ENCODE measurements at places on chromosomes 2 and 18.

DNA sequence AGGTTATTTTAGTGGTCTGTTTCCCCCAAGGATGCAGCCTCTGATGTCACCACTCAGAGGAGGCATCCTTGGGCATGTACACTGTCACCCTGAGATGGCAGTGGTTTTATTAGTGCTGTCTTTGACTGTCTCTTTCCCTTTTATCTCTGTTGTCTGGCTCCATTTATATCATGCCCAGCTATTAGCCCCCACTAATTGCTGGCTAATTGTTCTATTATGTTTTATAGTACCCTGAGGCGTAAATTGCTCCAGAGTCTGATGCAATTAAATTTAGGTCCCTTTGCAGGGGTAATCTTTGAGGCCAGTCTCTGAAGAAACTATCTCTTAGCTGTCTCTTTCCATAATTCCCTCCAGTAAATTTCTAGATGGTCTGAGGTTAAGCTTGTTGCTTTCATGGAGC lies 301.0 kb upstream of the KLHL29 start:
- DNase-seq, result no peak

- DNase-seq, result no peak
These were observed 350.8 kb downstream of the ALK start for GRCh38 chr2:29570539-29570938.

GRCh38 chr2:58680755-58681310 lies 439.7 kb upstream of the FANCL start:
- no peak for DNase-seq

DNA sequence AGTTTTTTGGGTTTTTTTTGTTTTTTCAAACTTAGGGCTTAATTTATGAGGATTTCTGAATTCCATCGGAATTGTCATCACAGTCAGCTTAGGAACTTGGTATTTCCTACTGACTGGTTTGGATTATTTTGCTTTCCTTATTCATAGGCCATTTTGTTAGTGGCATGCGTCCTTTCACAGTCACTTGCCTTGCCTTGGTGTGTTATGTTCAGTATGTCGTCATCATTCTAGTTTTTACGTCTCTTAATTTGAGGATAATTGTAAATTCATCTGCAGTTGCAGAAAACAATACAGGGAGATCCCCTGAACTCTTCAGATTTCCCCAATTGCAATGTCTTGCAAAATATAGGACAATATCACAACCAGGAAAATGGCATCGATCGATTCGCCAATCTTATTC lies 485.3 kb downstream of the CBLN2 start:
- no peak for DNase-seq

DNA sequence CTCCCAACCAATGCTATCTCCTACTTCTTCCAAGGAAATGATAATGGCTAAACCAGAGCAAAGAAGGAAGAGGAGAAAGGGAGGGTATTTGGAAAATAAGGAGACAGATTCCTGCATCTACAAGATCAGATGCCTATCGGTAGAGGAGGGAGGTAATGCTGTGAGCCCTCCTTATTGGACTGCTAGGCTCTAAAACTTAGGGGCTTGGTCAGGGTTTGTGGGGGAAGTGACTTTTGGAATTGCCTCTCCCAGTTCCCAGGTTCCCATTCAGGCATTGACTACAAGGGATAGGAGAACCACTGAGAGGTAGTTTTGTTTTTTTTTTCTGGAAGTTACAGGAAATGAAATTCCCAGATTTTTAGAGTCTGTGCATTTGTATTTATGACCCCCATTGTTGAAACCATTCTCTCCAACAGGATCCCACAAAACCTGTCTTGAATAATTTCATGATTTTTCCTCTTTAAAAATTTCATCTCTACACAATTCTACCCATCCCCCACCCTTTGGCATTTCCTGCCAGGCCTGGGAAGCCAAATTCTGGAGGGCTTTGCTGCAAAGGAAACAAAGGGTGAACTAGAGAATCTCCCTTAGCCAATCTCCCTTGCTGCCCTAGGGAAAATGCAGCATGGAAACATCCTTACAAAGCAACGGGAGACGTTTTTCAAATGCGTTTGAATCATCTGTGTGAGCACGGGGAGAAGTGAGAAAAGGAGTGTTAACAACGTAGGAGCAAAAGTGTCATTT lies 282.1 kb upstream of the EPAS1 start:
- no peak for DNase-seq

DNA sequence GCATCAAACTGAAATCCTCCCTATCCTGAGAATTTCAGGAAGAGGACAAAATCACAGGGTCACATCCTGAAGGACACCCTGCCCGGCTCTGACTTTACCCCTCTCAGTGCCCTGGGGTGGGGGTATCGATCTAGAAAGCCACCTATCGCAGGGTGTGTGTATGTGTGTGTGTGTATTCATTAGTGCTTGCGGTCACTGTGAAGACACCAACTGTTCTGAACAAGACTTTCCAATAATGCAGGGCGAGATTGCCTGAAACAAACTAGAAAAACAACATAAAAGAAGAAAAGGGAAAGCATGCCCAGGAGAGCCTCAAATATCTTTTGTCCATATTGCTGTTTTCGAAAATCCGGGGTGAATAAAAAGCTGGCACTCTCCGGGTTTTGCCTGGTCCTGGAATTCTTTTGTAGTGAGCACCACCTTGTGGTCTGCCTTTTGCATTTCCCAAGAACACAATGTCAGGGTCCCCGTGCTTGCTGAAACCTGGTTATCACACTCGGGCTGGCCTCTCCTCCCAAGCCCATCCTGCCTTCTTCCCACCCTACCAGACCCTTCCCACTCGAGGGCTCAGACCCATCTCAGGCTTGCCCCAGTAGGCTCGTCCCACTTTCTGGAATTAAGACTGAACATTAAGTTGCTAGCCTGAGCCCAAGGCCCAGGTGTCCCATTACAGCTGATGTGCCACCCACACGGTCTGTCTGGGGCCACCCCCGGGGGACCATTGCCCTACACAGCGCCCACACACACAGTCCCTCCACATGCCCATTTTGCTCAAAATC lies 25.0 kb upstream of the COPS8 start:
- DNase-seq, result no peak

GRCh38 chr18:8994603-8995002 lies 107.9 kb upstream of the NDUFV2 start:
- DNase-seq, result no peak

- DNase-seq, result no peak
These were observed 1.6 kb upstream of the RIOK3 start for GRCh38 chr18:23451491-23451890.

DNA sequence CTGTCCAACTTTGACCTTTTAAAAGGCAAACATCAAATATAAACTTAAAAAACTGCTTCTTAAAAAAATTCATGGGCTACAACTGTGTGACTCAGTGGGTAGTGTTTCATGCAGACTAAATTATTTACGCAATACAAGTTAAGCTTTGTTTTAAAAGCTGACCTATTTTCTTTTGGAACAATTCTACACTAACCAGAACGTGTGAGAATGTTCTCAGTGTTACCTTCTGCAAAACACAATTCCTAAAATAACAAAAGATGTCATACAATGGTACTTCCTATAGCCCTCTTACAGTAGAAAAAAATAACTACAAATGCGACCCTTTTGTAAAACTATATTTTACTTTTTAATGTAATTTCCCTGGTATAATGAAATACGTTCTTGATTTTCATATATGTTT lies 793.8 kb upstream of the FSHR start:
- no peak for DNase-seq

DNA sequence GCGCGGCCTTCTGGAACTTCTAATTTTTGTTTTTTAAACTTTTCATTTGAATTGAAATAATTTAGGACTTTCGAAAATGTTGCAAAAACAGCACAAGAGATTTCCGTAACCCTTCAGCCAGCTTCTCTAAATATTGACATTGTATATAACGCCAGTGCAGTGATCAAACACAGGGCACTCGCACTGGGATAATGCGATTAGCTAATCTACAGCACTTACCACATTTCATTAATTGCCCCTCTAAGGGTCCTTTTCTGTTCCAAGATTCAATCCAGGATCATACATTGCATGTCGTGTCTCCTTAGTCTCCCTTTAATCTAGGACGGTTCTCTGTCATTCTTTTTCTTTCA lies 343 bp upstream of the CD302 start:
- no peak for DNase-seq

- no peak for DNase-seq
These were observed 41.1 kb downstream of the PLEKHB2 start for GRCh38 chr2:131146231-131146630.
